ENCODE measurements at places on chromosomes 4 and X.

- DNase-seq = no peak
Observed at GRCh38 chr4:77833126-77833724, 14.1 kb upstream of the CNOT6L start.

- DNase-seq = no peak
Observed at GRCh38 chr4:105599932-105600655, 47.7 kb downstream of the ARHGEF38 start.

DNA sequence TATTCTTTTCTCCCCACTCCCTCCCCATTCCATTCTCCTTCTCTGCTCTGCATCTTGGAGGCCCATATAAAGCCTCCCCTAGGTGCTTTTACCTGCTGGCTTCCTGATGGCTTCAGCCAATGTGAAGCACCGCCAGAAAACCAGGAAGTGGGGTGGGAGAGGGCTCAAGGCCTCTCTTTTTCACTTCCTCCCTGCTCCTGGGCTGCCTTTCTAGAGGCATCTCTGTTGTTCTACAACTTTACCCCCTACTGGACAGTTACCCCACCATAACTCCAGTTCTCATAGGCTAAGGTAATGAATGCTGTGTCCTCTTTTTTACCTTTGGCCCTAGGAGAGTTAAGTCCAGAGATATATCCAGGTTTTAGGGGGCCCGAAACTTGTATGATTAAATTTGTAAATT, 62.4 kb upstream of the PPARGC1A start:
- no peak for DNase-seq

GRCh38 chrX:142977128-142977914, 48.4 kb upstream of the SPANXN4 start:
- DNase-seq = peak; percentile 21

- DNase-seq = no peak
Observed at GRCh38 chrX:10974920-10975319, 136.2 kb upstream of the HCCS start.

GRCh38 chrX:28693101-28693500, 105.9 kb downstream of the IL1RAPL1 start:
- no peak for DNase-seq

DNA sequence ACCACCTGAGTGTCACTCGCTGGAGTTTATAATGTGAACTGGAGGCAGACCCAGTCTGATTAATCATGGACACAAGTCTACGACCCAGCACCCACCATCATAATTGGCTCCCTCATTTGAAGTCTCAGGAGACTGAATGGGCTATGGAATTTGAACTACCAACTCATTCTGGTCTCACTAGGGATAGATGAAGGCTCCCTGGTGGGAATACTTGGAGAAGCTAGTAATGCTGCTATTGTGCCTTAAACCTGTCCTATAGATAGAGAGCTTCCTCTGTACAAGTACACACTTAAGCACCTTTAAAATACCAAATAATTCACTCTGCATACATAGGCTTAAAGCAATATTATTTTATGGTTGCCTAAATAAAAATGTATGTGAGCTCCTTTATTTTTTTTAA, 90.8 kb upstream of the SMARCAD1 start:
- no peak for DNase-seq

GRCh38 chrX:47175588-47175980, 18.0 kb upstream of the UBA1 start:
- DNase-seq = no peak

- no peak for DNase-seq
Observed at GRCh38 chr4:76718831-76719230, 179.1 kb downstream of the SOWAHB start.

- DNase-seq = no peak
Observed at GRCh38 chr4:38582889-38583470, 81.0 kb upstream of the KLF3 start.

GRCh38 chr4:79847411-79847810, 225.6 kb downstream of the ANTXR2 start:
- no peak for DNase-seq

- no peak for DNase-seq
Observed at GRCh38 chrX:10926404-10926803, 184.7 kb upstream of the HCCS start.

DNA sequence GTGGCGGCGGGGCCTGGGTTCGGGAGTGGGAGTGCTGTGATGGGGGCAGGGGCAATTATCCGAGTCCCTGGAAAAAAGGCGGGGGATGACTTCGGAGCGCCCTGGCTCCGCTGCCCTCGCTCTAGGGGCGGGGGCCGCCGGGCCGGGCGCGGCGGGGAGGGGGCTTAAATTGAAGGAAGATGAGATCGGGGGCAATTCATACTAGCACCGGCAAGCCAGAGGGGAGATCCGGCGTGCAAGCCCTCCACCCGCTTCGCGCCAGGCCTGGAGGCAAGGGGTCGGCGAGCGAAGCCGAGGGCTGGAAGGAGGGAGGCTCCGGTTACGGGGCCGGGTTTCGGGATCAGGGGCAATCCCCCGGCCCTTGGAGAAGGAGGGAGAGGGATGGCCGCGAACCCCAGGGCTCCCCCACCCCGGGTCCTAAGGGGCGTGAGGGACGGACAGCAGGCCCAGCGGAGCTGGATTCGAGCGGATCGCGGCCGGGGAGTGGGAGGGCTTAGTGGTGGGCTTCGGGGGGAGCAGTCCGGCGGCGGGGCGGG, 1.2 kb downstream of the BCORL1 start:
- DNase-seq = peak; percentile 12

All from naive B cell (primary cell).